Stimulated activated CD4-positive, alpha-beta T cell treated with anti-CD3 and anti-CD28 coated beads, TNF-alpha, amount 100 ng/mL, for 4 hours (primary cell): ENCODE measurements at places on chromosomes 6 and 20.

- DNase-seq, result no peak
These were observed at the start of gene THBS2 for GRCh38 chr6:169253337-169254238. Gene THBS2 (minus strand): TSS chr6:169253846. CDS start chr6:169250784, 3,062 bp downstream.

DNA sequence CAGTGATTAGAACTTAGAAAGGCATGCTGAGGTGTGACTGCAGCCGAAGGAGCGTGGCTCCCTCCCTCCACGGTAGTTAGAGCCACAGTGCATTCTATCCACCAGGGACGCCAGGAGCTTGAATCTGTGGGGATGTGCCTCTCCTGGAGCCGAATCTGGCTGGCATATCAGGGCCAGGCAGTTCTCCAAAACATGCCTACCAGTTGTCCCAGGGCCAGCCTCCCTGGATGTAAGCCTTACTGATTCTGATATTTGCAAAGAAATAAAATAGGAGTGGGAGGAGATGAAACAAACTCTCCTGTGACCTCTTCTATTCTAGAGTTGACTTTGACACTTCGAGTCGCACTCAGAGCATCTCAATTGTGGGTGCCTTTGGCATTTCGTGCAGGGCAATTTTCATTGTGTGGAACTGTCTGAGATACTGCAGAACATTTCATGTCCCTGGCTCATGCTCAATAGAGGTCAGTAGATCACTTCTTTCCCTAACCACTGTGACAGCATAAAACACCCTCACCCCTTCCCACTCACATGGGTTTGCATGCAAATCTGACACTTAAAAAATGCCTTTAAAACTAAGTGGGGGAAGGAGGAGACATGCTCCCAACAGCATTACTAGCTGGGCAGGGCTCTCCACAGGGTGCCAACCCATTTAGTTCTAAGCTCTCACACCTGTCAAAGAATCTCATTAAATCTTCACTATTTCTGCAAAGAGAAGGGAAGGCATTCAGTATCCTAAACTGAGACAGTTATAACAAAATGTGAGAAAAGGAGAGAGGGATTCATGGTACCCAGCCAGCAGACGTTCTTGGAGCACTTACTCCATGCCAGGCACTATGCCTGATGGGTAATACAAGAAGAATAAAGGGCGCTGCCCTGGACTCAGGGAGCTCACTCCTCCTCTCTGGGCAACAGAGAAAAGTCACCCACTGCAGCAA is 378.9 kb downstream of the PREX1 start:
- no peak for DNase-seq

- DNase-seq, result no peak
These were observed 85.1 kb downstream of the LYRM4 start for GRCh38 chr6:5175635-5176034.

DNA sequence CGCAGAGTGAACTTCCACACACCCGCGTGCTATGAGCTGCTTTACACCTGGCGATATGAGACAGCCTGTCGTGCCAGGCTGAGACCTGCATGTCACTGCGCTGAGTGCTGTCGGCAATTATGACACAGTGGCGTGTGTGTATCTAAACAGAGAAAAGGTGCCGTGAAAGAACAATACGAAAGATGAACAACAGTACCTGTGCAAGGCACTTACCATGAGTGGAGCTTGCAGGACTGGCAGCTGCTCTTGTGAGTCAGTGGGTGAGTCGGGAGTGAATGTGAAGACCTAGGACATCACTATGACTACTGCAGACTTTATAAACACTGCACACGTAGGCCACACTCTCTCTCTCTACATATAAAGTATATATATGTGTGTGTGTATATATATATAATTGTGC is 68.5 kb upstream of the DUSP22 start:
- no peak for DNase-seq

DNA sequence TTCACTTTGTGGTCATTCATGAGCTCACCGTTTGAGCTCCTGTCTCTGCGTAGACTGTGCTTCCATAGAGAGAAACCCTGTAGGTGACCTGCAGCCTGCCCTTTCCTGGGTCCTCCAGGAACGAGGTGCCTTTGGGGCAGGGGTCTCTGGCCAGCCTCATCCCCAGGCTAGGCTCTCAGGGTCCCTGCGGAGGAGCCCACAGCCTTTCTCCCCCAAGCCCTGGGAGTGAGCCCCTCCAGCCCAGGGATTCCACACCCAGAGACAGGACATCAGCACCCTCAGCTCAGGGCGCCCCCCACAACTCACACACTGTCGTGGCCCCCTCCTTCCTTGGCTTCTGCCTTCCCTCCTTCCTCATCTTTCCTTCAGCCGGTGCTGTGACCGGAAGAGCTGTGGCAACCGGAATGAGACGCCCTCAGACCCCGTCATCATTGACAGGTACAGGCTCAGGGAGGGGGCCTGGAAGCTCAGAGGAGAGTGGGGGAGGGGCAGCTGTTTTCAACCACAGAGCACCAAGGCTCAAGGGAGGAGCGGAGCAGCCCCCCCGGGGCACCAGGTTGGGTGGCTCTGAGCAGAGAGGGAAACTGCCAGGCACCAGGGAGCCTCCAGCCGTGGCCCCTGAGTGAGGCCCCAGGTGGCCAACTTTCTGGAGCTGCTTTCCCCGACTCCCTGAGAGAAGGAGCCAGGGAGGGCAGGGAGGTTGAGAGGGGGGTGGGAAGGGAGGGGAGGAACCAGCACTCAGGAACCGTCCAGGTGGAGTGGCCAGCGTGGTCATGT is 16.8 kb downstream of the EBF4 start:
- no peak for DNase-seq

- DNase-seq, result no peak
These were observed 60.9 kb downstream of the EPB41L2 start for GRCh38 chr6:131001945-131002660.

- no peak for DNase-seq
These were observed 1.2 kb upstream of the MOG start for GRCh38 chr6:29655658-29656057.

DNA sequence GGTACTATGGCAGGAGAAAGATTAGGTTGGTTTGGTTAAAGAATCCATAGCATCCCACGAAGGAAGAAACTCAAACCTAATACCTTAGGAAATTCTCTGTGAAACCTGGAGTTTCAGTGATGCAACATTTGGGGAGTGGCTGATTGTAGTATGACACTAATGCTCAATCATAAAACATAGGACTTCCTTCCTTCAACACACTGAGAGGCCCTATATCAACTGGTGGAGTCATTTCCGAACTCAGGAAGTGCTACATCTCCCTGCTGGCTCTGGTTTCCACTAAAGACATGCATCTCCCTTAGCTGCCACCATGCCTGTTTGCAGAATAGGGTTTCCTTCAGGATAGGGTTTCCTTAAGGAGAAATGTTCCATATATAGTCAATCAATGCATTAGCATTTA is 5.2 kb upstream of the MANEA start:
- no peak for DNase-seq

DNA sequence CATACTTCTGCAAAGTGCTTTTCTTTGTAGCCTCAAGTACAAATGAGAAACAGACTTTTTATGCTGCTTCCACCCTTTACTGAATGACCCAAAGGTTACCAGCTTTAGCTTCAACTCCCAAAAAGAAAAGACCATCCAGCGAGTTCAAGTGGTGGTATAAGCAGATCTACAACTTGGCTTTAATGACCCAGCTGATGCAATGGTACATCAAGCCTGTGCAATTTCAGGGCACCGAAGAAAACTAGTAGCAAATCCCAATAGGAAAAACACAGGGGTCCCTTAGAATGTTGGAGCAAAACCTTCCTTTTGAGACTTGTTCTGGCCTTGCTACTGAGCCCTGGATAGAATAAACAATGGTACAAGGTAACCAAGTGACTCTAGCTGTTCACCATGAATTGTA is 33.8 kb downstream of the STX7 start:
- DNase-seq, result no peak

- no peak for DNase-seq
These were observed 530.8 kb downstream of the BCKDHB start for GRCh38 chr6:80637312-80637711.

DNA sequence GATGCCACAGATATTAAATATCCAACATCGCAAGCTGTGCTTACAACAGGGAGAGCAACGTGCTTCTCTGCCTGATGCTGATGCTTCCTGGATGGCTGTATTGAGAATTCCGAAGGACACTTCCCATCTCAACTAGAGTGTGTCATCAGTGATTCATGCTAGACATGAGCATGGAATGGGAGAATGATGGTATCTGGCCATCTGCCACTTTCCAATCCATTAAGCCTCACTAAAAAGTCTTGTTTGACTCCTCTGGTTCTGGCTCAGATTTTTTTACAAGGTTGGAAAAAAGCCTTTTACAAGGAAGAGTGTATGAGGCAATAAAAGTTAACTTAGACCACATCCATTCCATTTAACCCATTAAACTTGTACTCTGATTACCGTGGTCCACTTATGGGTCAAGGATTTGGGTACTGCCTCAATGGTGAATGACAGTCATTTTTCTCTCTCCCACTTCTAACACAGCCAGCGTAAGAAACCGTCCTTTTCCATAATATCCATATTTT is 265.3 kb downstream of the UST start:
- no peak for DNase-seq

- no peak for DNase-seq
These were observed 580.3 kb downstream of the TENT5A start for GRCh38 chr6:81172056-81172740.

GRCh38 chr20:50628853-50629669 is 62.3 kb downstream of the RIPOR3 start:
- no peak for DNase-seq

DNA sequence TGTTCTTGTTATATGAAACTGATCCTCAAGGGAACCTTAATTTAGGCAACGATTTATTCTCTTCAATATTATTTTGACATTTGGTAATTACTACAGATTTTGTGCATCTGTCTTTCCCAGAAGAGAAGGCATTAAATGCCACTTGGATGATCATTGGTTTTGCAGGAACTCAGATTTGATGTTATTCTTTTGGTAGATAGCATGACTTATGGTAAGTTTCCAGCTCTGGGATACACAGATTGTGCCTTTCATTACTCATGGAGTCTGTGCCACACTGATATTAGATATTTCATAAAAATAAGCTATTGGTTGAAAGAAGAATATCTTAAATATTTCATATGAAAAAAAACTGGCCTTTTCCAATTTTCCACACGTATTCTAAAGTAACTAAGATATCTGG is 120.1 kb downstream of the AIG1 start:
- no peak for DNase-seq

- DNase-seq, result no peak
These were observed 10.6 kb downstream of the REM1 start for GRCh38 chr20:31485450-31486339.

- no peak for DNase-seq
These were observed 56.1 kb downstream of the NFATC2 start for GRCh38 chr20:51486197-51487005.

DNA sequence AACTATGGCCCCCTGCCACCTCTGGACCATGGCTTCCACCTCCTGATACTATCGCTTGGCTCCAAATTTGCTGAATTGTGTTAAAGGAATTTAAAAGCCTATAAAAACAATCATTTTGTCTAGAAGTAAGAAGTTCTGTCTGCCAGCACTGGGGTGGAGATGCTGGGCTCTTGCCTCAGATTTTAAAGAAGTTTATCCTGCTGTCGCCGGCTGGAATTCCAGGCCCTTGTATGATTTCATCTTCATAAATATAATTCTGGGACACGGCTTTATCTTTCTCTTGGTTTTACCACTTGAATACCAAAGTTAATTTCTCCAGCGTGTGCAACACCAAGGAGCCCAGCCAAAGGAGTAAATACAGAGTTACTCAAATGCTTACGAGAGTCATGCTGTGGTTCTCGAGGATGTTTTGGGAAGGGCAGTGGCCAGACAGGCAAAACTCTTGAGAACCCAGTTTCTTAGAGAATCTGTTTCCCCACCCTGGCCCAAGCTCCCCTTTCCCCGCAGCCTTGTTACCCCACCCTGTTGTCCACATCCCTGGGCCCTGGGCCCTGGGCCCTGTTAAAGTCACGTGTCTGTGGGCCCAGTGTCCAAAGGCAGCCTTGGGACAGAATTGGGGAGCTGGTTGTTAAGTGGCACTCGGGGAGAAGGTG is 31.9 kb downstream of the C6orf89 start:
- no peak for DNase-seq

DNA sequence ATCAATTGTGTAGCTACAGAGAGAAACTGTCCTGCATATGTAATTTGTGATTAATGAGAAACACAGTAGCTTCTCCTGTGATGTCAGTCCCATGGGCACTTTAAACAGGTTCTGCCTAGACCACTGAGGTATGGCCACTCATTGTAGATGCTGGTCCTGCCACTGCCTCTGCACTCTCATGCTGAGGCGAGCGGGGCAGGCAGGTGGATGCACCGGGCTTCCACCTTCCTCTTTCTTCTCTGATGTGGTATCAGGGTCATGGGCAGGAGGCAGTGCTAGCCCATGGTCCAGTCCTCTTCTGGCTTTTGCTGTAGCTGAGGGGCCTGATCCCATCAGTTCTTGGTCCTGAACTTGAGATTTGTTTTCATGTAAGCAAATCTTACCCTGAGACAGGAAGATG is 58.7 kb downstream of the ADGB start:
- DNase-seq, result no peak

- DNase-seq, result no peak
These were observed 700.6 kb downstream of the HACE1 start for GRCh38 chr6:104159045-104159618.

GRCh38 chr6:163412801-163413344 is 1.6 kb upstream of the QKI start:
- no peak for DNase-seq
